CD8-positive, alpha-beta T cell (primary cell): ENCODE measurements at places on chromosomes 5 and 9. TPM values are rescaled to one million over a fixed set of nuclear protein-coding genes. Genes with fewer than 3 reads are reported as not detected.

GRCh38 chr9:116726602-116727001 is 39.5 kb downstream of the TRIM32 start:
- no peak for DNase-seq

DNA sequence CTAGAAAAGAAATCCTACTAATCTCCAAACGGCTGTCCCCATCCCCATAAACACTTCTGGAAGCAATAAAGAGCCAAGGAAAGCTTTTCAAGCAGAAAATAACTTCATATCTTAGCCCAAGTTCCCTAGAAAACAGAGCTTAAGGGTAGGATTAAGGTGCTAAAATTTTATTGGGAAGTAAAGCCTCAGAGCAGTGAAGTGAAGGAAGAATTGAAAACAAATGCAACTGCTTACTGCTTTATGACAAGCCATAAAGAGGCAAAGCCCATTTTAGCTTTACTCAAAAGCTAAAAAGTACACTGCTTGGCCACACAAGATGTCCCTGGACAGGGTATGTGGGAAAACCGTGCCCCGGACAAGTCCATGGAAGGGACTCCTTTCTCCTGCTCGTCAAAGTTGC is 59.7 kb downstream of the APTX start:
- no peak for DNase-seq

GRCh38 chr9:123044586-123044985 is 11.1 kb downstream of the GPR21 start:
- no peak for DNase-seq

DNA sequence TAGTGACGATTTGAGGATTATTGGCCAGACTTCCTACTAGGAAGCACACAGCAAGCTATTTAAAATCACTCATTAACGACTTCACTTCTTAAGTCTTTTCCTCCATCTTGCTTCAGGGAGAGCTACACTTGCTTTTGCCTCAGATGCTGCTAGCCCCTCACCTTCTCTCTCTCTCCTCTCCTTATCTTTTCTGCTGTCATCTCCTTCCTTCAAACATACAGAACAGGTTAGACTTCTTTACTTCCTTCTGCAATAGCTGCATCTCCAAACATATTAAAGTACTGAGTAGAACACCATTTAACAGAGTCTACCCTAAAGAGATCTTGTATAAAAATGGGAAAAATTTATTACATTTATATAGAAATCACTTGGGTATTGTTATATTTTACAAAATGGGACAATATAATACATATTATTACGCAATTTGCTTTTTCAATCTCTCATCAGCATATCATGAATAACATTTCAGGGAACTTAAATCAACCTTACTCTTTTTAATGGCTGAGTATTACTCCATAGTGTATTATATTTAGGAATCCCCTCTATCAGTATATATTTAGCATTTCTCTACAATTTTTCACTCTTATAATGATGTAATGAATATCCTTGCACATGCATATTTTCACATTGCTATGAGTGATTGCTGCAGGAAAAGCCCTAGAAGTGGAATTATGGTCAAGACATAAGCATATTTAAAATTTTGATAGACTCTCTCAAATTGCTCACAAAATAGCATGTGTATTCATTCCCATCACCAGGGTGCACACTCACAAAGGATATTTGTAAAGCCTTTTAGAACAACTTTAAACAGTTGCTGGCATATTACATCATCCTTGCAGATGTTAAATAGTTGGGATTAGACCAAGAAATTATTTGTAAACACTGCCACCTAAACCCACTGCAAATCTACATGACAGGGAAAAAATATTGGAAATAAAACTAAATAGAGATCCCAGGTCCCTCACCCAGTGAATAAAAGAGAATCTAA is 164.5 kb upstream of the NFIB start:
- DNase-seq = no peak

DNA sequence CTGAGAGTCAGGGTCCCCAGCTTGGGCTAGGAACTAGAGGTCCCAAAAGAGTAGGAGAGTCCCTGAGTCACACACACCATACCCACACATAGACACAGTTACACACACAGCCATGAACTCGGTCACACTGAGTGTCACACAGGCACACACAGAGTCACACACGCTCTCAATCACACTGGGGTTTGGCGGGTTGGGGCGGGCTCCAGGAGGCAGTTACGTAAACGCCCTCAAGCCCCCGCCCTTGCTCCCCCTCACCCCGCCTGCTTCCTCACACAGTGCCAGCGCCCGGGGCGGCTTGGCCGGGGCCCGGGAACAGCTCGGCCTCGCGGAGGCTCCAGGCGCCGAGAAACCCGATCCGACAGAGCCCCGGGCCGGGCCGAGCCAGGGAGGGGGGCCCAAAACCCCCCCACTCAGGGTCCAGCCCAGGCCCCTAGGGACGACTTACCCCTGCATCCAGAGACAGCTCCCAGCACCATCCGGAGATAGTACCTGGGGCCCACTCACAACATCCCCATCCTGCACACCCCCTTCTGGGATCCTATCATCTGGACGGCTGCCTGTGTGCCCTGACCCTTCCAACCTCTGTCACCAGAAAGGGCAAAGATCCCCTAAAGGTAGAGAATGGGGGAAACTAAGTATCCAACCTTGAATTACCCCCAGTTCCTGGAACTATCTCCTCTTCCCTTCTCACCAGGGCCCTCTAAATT is 3.5 kb upstream of the CNTFR start:
- no peak for DNase-seq

- DNase-seq = no peak
These were observed 169.6 kb downstream of the TLE4 start for GRCh38 chr9:79741381-79741780.

Gene FOXI1
- total RNA-seq = not detected

Gene CBY3
- 0.44 TPM for total RNA-seq

Gene HCN1
- total RNA-seq = not detected

Gene FAM170A
- not detected for total RNA-seq

Gene SLC46A2
- not detected for total RNA-seq

Gene SPINK6
- not detected for total RNA-seq

Gene ACER2
- total RNA-seq = 0.62 TPM

Gene PDE6A
- total RNA-seq = not detected
